NCI-H2171 treated with DMSO at 0.1 percent for 48 hours (cell line): ENCODE measurements at places on chromosomes 2 and 18.

DNA sequence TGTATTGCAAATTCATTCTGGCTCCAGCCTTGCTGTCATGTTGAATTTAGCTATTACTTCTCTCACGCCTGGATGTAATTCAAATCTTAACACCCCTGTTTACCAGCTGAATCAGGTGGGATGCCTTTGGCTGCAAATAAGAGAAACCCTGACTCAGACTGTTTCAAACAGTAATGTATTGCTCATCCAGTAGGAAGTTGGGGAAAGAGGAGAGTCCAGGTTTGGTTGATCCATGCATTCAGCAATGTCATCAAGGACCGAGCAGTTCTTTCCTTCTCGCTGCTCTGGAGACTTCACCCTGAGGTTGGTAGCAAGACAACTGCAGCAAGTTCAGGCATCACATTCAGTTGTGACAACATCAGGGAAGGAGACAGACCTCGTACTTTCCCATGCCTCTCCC, 6.4 kb upstream of the DARS1 start:
- no peak for DNase-seq

DNA sequence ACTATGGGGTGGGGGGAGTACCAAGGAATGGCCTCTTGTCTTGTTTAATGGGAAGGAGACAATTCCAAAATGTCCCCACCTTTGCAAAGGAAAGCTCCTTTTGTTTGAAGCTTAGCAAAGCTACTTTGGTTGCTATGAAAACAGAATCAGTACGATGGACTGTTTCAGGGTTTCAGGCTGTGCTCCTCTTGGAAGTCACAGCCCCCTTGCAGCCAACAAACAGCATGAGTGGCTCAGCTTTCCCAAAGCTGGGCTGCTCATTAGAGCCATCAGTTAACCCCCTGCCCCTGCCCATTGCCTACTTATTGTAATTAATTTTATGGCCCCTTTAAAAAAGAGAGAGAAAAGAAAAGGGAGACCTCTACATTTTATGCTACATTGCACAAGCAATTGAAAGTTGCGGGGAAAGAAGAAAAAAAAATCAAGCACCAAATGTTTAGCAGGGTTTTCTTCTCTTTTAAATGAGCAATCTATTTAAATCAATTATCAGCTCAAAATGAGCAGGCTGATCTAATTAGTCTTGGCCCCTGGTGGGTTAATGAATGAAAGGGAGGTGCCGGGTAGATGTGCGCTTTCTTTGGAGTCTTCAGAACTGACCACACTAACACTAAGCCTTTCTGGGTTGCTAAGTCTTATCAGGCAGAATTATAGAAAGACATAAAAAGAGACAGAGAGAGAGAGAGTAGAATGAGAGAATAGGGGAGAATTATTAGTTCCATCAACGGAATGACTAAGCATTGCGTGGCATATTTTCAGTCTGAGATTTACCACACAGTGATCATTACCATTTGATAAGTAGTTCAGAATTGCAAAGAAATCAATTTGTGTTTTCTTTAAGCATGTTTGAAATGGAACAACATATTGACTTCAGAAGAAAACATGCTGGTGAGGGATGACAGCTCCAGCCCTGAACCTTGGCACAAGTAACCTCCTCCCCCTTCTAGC, 284.9 kb downstream of the INSIG2 start:
- DNase-seq, result no peak

DNA sequence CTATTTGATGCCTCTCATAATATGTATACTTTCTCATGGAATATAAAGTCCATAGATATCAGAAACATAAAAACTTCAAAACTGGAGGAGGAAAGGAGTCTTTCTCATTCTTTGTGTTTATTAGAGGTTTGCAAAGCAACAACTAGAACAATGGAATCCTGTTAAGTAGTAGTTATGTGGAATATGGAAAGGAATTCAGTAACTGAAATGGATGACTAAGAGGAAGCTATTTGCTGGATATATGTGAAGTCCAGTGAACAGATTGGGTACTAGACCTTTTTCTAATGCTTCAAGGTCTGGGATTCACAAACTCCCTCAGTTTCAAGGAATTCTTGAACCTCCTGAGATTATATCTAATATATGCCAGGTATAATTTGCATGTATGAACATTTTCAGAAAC, 353.6 kb upstream of the FANCL start:
- no peak for DNase-seq

GRCh38 chr2:230899786-230900185, 25.3 kb downstream of the GPR55 start:
- no peak for DNase-seq

GRCh38 chr18:41693008-41693407, 262.0 kb upstream of the PIK3C3 start:
- no peak for DNase-seq

DNA sequence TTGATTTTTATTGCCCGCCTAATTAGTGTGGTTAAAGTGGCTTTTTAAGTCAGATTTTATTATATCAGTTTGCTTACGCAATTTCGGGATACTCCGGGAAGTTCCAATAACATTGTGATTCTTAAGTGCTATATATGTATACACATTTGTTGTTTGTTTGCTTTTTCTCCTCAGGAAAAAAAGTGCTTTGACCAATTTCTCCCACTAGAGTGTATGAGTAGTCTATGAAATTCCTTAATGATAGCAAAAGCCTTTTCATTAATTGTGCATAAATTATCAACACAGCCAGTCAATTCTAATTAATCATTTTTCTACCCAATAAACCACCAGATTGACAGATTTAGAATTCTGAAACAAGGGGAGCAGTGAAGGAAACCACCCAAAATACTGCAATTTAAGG, 172.2 kb downstream of the DPP10 start:
- no peak for DNase-seq

DNA sequence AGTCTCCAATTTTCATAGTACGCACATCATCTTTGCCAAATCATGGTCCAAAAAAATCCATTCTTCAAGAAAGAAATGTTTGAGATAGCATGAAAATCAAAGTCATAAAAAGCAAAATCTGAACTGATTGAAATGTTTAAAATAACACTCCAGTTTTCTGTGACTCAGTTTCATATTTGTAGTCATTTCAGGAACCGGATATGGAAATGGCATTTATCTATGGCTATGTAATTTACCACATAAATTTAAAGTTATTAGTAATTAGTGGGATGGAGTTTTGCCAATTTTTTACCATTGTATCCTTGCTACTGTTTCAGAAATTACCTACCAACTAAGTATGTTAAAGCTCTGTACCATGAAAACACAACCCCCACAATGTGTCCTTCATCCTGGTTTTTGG, 456.6 kb upstream of the ACVR2A start:
- no peak for DNase-seq

DNA sequence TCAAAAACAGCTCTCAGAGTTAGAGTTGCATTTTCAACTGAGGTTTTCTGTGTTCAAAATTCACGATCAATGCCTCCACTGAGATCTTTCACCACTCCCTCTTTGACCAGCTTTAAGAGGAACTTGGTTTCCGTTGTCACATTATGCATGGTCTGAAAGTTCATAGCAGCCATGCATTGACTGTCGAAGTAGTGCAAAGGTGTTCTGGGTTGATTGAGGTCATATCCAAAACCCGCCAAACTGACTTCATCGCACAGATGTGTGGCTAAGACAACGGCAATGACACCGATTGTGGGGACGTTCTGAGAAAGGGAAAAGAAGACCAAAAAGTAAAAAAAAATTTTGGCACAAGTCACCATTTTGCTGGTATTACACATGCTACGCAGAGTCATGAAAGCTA, 48.7 kb downstream of the ST3GAL5 start:
- no peak for DNase-seq

GRCh38 chr2:218780046-218780445, 1.9 kb upstream of the CYP27A1 start:
- DNase-seq, result no peak

GRCh38 chr2:54952978-54953456, 97.2 kb downstream of the RTN4 start:
- DNase-seq, result no peak

GRCh38 chr2:231390667-231391066, 4.8 kb upstream of the B3GNT7 start:
- no peak for DNase-seq

- DNase-seq, result no peak
Measured at GRCh38 chr18:9688036-9688741, 19.9 kb upstream of the RAB31 start.

DNA sequence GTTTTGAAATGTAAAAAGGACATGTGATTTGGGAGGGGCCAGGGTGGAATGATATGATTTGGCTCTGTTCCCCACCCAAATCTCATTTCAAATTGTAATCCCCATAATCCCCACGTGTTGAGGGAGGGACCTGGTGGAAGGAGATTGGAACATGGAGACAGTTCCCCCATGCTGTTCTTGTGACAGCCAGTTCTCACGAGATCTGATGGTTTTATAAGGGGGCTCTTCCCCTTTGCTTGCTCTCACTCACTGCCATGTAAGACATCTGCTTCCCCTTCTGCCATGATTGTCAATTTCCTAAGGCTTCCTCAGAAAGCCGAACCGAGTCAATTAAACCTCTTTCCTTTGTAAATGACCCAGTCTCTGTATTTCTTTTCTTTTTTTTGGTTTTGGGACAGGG, 39.2 kb downstream of the FECH start:
- no peak for DNase-seq

DNA sequence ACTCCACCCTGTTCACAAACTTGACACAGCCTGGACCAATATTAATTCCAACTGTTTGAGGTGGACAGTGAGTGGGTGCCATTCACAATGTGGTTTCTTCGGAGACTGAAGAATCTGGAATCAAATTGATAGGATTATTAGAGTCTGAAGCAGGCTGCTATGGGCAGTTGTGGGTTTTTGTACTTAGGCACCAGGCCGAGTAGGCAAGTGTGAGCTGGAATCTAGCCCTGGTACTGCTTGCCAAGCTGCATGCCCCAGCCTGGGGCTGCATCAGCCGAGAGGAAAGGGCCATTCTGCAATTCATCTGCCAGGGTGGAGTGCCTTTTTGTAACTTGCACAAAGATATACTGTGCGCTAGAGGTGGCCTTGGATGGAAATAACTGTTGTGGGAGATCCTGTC, 654.7 kb upstream of the FANCL start:
- DNase-seq, result no peak

DNA sequence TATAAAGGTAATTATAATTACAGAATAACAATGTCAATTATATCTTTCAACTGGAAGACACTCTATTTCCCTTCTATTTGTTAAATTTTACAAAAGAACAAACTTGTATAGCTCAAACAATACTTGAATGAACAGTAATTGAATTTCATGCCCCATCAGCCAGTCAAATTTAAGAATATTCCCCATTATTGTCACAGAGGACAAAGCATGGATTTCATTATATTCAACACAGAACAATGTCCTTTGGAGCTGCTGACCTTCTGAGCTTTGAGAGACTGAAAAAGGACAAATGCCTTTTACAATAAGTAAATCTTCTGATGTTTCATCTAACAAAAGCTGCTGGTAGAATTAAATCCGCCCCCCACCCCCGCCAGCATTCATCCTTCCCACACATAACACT, 187.5 kb upstream of the MC4R start:
- DNase-seq, result no peak

DNA sequence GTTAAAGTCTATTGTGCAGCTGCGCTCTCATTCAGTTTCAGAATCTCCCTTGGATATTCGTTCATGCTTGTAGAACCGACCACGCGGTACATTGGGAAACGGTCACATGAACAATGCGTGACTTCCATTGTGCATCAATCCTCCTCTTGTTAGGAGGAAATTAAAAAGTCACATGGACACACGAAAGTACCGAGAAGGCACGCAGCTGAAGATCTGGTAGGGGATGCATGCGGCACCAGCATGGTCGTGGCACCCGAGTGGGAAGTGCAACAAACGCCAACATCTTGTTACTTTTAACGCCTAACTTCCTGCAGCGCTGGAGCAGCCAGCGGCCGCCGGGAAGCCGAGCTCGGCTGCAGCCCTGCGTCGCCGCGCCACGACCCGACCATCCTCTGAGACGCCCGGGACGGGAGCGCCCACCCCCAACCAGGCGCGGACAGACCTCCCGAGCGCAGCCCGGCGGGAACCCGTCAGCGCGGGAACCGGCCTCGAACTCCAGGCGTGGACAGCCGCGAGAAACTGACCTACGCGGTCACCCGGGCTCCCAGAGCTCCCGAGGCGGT, 412 bp downstream of the OSBPL1A start:
- DNase-seq, result peak; percentile 91

DNA sequence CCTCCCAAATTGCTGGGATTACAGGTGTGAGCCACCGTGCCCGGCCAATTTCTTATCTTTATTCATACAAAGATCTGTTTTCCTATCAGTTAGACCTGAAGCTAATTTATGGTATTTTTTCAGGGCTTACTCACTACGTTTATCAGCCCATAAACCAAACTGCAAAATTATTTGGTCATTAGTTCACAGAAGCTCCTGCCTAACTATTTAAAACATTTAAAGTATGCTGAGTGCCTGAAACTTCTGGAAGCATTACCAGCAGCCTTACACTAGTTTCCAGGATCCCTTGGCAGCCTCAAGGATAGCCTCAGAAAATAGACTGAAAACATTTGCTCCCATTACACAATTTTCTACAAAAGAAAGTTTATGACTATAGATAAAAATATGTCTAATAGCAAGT, 68.8 kb downstream of the GALNT13 start:
- DNase-seq, result no peak

DNA sequence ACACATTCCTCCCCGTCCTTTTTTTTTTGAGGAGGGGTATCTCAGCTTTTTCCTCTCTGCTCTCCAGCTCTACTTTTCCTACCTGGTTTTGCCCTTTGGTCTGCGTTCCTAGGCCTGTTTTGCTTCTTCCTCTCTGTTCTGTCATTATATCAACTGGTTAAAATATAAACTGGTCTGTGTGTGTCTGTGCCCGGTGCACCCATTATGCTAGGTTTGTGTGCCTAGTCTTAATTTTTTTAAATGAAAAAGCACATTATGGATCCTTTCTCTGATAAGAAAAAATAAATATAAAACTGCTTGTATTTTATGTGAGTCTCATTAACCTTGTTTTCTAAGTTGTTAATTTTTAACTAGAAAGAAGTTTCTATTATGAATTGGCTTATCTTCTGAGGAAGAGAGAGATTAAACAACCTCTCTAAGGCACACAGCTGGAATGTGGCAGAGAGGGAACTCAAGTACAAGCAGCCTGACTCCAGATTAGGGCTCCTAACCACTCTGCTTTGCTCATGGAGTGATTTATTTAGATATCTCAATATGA, 17.4 kb downstream of the SLC38A11 start:
- no peak for DNase-seq

DNA sequence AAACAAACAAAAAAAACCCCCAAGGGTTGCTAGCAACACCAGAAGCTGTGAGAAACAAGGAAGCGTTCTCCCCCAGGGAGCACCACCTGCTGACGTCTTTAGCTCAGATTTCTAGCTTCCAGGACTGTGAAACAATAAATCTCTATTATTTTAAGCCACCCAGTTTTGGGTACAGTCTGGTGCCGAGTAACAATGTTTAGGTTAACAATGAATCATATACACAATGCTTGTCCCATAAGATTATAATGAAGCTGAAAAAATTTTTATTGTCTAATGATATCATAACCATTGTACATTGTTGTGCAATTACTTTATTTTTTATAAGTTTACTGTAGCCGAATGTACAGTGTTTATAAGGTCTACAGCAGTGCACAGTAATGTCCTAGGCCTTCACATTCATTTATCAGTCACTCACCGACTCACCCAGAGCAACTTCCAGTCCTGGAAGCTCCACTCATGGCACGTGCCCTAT, 72.1 kb upstream of the CAB39 start:
- peak; percentile 47 for DNase-seq
